ENCODE measurements at places on chromosomes 16 and 17. TPM values are rescaled to one million over a fixed set of nuclear protein-coding genes. Genes with fewer than 3 reads are reported as not detected.

CIBAR2 gene
- total RNA-seq, result not detected

SOX8 gene
- total RNA-seq, result 26.1 TPM

CLDN6 gene
- total RNA-seq, result not detected

CTRB2 gene
- not detected for total RNA-seq

HAS3 gene
- total RNA-seq, result under 0.01 TPM

ARHGAP23 gene
- total RNA-seq, result 25.6 TPM

RTN4RL1 gene
- total RNA-seq, result 1.0 TPM

PYY gene
- not detected for total RNA-seq

KIF2B gene
- not detected for total RNA-seq

BTBD17 gene
- total RNA-seq, result not detected

SKAP1 gene
- total RNA-seq, result 1.0 TPM

IRX5 gene
- total RNA-seq, result 2.1 TPM

SCGB1C2 gene
- total RNA-seq, result not detected

SCNN1G gene
- total RNA-seq, result not detected

FN3K gene
- total RNA-seq, result 4.7 TPM

DLX4 gene
- total RNA-seq, result not detected

NRN1L gene
- total RNA-seq, result 1.0 TPM

LPCAT2 gene
- total RNA-seq, result 24.5 TPM

HOXB8 gene
- not detected for total RNA-seq

GPR142 gene
- total RNA-seq, result not detected

AARS1 gene
- total RNA-seq, result 65.8 TPM

TPSD1 gene
- total RNA-seq, result not detected

CCL18 gene
- not detected for total RNA-seq

ACTG1 gene
- total RNA-seq, result 1,613 TPM

SDK2 gene
- total RNA-seq, result 11.0 TPM

TBC1D3 gene
- not detected for total RNA-seq

PPP1R1B gene
- total RNA-seq, result 3.1 TPM

SEZ6L2 gene
- total RNA-seq, result 2.1 TPM

CHST5 gene
- total RNA-seq, result not detected

WNT9B gene
- not detected for total RNA-seq

TOM1L1 gene
- 3.1 TPM for total RNA-seq

PTRH2 gene
- total RNA-seq, result 18.3 TPM

ZSCAN10 gene
- not detected for total RNA-seq

NPIPA2 gene
- 1.6 TPM for total RNA-seq

All from skeletal muscle tissue (tissue), 5 donors.